ENCODE measurements at places on chromosomes 16 and 17.
A peak's percentile ranks its signal among the peaks of the same experiment; 100 is the strongest.

DNA sequence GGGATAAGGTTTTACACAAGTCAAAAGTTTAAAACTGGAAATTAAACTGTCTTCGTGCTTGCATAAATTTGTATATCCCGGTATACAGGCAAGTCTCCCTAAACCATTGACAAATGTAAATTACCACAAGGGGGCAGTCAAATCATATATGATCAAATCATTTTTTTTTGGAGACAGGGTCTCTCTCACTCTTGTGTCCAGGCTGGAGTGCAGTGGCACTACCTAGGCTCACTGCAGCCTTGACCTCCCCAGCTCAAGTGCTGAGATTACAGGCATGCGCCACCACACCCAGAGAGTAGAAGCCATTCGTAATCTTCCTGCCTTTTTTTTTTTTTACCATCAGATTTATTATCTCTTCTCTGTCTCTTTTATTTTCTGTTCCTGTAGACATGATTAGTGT lies 18.5 kb downstream of the TOP2A start:
- no peak for DNase-seq

DNA sequence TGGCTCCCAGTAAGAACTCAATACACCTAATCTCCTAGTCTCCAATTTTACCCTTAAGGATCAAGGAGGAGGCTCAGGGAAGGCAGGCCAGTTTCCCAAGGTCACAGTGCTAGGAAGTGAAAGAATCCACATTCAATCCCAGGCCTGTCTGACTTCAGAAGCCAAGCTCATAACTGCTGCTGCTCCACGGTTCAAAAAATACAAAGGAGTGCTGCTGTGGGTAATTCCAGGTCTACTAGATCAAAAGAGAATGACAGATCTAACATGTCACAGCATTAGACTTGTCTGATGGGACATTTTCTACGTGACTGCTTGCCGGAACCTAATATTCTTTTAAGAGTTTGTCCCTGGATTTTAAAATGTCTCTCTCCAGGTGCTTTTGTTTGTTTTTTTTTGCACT lies 48.8 kb upstream of the IRX6 start:
- DNase-seq: no peak

- DNase-seq: no peak
These were observed 24.5 kb upstream of the DUSP14 start for GRCh38 chr17:37465069-37465616.

- no peak for DNase-seq
These were observed 40.1 kb upstream of the ZFP90 start for GRCh38 chr16:68499006-68499405.

GRCh38 chr16:67158637-67159600 lies 790 bp downstream of the TRADD start:
- DNase-seq: no peak

DNA sequence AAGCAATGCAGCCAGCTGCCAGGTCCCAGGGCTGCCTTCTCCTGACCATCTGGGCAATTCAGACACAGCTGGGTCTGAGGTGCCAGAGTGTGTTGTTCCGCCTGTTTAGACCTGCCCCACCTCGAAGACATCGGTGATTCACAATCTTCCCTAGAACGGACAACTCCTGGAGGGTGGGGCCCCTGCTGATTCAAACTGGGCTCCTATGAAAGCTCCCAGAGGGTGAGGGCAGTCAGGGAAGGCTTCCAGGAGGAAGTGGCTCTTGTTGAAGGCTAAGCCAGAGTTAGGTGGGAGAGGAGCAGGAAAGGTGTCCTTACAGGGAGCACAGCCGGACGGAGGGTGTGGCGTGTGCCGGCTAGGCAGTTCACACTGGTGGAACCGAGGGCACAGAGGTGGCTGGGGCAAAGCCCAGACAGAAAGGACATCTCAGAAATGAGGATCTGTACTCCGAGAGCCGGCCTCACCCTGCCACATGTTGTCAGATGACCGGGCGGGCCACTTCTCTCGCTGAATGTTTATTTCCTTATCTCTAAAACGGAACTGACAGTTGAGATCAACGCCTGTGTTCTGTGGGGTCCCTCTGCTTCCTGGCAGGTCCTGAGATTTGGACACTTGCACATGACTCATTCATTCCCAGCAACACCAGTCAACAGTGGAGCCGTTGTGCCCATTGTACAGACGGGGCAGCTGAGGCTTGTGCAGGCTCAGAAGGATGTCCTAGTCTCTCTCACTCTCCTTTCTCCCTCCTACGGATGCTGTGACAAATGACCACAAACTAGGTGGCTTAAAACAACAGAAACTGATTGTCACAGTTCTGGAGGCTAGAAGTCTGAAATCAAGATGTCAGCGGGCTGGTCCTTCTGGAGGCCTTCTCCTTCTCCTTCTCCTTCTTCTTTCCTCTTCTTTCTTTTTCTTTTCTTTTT lies 26.9 kb upstream of the LITAF start:
- DNase-seq: peak; percentile 54

- no peak for DNase-seq
These were observed 35.3 kb downstream of the ADGRG5 start for GRCh38 chr16:57577691-57578224.

DNA sequence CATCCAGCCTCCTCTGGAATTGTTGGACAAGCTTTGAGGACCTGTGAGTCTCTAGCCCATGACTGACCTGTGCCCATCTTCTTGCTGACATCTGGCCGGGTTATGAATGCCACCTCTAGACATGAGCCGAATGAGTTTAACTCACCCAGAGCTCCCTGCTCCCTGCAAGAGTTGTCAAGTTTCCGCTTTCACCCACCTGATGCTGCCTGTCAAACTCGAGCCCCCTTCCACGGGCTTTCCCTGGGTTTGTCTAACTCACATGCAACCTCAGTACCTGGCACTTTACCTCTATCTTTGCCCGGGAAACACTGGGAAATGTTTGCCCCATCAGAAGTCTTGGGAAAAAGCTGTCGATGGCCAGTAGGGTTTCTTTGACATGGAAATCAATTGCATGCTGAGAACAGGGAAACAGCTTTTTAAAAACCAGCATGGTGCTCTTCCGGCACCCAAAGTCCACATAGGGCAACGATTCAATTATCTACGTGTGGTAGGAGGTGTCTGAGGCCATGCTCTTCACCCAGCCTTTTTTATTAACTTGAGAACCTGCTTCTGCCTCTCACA lies 33.8 kb upstream of the DNAH17 start:
- no peak for DNase-seq

GRCh38 chr16:79483336-79483735 lies 117.2 kb downstream of the MAF start:
- DNase-seq: no peak

DNA sequence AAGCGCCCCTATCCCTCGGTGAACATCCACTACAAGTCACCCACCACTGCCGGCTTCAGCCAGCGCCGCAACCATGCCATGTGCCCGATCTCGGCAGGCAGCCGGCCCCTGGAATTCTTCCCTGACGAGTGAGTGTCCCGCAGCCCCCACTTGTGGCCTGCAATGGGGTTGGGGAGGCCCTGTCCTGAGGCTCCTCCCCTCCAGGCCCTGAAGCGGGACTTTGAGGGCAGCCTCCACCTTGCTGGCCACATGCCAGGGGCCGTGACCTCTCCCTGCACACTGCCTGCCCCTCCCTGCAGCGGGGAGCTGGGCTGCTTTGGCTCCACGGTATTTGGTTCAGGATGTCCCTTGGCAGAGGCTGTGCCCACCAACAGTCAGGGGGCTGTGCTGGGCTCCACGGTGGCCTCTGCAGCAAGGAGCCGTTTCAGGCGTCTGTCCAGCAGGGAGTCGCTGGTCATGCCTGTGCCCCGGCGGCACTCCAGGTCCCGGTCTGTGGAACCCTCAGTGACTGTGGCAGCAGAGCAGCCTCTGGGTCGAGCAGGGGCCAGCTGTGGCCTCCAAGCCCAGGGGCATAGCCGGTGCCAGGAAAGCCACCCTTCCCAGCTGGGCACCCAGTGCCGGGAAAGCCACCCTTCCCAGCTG lies 8.3 kb downstream of the NME3 start:
- DNase-seq: no peak

DNA sequence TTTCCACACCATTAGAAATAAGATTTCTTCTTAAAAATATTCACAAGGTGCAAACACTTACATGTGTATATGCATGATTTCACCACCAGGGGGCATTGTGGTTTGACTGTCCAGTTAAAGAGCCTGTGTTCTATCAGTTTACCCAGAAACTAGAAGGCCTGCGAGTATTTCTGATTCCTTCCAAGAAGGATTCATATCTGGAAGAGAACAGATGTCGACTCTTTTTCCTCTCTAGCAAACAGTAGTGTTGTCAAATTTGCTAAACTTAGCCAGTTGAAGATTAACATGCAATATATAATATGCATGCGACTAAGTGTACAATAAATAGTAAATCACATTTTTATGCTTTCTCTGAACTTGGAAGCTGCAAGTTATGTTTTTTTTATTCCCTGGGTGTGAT lies 404.1 kb downstream of the WWOX start:
- no peak for DNase-seq

DNA sequence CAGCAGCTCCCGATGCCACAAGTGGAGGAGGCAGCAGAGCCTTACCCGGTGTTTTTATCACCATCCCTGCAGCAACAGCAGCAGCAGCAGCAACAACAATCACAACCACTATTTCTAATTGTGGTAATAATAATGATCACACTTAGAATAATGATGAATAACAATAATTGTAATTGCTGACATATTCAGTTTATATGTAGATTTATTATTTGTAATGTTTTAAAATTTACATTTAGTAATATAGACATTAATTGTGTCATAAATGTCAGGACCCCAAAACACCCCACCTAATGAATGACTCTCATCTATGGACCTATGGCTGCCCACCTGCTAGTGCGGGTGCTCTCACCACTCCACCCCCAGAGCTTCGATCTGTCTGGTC lies 170.0 kb downstream of the AHSP start:
- DNase-seq: no peak

- DNase-seq: peak; percentile 15
These were observed 6.9 kb upstream of the PIRT start for GRCh38 chr17:10844621-10845387.

DNA sequence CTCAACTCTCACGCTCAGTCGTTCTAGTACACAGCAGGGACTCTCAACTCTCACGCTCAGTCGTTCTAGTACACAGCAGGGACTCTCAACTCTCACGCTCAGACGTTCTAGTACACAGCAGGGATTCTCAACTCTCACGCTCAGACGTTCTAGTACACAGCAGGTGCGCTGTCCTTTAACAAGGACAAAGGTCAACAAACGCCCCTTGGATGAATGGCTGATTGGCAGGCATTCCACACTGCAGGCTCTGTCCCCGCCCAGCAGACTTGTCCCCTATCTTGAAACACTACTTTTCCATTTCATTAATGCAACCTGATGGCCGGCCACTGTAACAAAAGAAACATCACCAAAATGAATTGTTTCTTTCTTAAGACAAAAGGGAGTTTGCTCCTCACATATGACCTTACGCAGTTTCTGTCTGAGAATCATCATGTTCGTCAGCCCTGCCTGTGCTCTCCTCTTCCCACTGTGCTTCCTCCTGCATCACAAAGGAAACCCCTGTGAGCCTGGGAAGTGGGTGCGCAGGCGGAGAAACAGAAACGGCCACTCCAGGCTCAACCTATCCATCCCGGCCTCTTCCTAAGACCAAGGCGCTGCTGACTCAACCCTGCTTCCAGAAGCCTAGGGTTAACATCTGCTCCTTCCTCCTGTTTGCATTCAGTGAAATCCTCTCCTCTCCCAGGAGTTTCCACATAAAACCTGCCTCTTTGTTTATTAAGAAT lies 59.8 kb downstream of the ANKRD11 start:
- DNase-seq: no peak

- DNase-seq: no peak
These were observed 232.2 kb upstream of the HS3ST3A1 start for GRCh38 chr17:13833921-13834320.

DNA sequence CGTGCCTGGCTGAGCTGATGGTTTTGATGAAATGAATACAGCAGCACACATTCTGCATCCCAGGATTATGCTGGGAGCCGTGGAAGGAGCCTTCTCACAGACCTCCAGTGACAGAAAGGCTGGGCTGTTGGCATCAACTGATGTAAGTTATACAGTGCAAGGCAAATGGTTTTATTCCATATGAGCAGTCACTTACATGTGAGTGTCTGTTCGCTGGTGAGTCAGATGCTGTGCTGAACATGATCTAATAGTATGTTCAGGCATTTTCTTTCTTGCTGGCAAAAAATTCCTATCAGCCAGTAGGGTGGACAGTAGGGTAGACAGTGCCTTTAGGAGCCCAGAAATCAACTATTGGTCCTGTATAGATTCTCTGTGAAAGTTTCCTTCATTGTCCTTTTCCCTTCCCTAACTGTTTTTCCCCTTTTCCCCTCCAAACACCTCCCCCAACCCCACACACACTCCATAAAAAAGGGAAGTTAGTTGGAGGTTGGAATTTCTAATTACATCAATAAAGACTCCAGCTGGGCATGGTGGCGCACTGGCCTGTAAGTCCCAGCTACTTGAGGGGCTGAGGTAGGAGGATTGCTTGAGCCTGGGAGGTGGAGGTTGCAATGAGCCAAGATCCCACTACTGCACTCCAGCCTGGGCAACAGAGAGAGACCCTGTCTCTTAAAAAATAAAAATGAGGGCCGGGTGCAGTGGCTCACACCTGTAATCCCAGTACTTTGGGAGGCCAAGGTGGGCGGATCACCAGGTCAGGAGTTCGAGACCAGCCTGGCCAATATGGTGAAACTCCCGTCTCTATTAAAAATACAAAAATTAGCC lies 36.2 kb downstream of the LDHD start:
- no peak for DNase-seq

DNA sequence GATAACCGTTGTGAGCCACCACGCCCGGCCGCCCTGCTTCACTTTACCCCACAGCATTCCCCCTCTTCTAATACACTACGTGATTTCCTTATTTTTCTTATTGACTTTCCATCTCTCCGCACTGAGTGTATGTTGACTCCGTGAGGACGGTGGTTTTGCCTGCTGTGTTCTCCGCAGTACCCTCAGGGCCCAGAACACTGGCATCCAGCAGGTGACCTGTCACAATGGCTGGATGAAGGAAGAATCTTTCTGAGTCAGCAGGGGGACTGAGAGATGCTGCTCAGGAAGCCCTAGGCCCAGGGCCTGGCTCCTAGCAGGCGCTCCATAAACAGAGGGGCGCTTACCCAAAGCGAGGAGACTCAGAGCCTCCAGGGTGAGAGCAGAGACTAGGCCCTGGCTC lies 79.5 kb downstream of the RTN4RL1 start:
- no peak for DNase-seq

DNA sequence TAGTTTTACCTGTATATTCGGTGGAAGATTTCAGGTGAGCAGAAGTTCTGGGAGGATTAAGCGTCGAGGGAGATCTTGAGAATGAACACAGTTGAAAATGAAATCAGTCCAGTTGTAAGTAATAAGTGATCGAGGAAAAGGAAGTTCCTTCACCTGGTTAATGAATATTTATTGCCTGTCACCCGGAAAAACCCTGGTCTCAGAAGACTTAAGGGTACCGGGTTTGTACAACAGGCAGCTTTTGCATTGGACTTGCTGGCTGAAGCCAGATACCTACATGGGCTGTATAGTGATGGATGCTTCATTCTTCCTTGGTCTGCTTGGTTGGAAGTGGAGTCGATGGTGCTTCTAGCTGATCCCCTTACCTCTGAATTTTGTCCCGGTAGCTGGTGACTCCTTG lies 72.7 kb downstream of the PRKCA start:
- DNase-seq: no peak

DNA sequence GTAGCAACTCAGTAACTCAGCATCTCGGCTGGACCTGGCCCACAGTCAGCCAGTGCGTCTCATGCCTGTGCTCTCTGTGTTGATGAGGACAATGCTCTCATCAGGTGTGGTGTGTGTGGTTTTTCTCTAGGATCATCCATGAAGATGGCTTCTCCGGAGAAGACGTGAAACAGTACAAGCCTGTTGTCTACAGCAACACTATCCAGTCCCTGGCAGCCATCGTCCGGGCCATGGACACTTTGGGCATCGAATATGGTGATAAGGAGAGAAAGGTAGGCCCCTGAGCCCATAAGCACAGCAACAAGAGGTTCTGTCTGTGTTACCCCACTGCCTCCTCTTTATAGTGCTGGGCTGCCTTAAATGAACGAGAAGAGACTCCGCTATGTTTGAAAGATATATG lies 84.5 kb downstream of the GNAO1 start:
- DNase-seq: no peak
